H54 (cell line): ENCODE measurements at places on chromosomes 4 and X.
A peak's percentile ranks its signal among the peaks of the same experiment; 100 is the strongest.

DNA sequence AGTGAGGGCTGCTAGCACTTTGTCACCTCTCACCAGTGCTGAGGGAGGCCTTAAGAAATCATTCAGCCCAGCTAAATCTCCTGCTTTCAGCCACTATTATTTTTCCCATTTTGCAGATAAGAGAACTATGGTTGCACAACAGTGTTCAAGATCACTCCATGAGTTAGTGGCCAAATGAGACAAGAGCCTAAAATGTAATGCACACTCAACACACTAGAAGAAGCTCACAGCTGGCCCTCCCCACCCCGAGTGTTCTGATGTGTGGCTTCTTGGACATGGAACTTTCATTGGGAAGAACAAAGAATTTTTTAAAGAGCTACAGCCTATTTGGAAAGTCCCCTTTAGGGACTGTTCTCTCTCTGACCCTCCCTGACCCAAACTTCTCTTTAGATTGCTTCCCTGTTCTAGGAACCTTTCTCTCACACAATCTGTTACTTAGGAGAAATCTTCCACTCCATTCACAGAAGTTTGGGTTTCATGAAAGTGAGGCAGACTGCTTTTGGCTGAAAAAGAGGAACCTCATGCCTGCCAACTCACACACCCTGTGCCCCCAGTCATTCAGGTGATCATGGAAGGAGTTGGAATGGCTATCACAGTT lies 44.0 kb upstream of the CT47C1 start:
- DNase-seq: no peak

DNA sequence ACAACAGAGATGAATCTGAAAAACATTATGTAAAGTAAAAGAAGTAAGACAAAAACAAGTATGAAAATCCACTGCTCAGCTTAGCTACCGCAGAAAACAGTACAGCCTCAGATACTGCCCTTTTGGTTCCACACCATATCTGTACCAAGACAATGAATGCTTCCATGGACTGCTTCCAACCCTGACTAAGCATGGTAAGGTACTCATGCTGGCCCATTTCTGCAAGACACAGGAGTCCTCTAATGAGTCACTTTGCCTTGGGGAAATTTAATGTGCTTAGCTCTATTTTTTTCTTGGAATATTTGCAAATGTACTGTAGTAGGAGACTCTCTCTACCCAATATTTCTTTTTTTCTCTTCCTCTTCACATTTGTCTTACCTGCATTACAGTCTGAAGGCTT lies 931.7 kb upstream of the HS3ST1 start:
- no peak for DNase-seq

DNA sequence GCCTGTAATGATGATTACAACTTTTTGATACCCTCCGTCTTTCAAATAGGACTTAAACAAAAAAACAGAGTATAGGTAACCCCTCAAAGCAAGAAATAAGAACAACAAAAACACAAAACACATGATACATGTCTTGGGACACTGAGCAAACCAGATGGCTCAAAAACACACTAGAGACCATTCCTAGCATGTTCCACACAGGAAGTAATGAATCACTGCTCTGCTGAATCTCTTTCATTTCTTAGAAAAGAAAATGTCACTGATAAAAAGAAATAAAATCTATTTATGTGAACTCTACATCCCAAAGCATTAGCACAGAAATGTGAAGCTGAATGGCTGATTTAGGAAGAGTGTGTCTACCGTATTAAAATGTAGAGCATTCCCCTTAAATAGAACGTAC lies 134.5 kb upstream of the IL15 start:
- no peak for DNase-seq

GRCh38 chr4:82780752-82781231 lies 17.8 kb downstream of the SCD5 start:
- no peak for DNase-seq

DNA sequence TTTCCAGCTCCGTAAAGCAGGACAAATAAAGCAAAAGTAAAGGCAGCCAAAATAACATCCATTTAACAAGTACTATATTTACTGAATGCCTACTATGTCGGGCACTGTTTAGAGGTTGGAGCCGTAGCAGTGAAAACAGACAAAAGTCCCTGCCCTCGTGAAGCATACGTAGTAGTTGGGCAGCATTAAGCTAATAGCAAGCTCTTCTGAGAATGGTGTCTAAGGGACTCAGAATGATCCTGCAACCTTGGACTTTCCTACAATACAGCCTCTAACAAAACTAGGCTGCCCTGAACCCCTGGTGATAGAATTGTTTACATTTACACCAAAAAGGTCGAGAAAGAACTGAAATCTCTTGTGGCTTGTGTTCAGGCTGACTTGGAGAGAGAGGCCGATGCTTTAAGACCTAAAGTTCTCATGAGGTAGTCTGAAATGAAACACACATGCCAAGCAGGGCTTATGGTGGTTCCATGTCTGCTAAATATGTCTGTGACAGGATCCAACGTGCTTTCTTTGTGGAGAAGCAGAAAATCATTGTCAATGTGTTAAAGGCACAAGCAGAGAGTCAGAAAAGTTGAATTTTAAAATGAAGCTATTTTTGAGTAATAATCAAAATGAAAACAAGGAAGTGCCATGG lies 898 bp upstream of the PDGFC start:
- DNase-seq: no peak

DNA sequence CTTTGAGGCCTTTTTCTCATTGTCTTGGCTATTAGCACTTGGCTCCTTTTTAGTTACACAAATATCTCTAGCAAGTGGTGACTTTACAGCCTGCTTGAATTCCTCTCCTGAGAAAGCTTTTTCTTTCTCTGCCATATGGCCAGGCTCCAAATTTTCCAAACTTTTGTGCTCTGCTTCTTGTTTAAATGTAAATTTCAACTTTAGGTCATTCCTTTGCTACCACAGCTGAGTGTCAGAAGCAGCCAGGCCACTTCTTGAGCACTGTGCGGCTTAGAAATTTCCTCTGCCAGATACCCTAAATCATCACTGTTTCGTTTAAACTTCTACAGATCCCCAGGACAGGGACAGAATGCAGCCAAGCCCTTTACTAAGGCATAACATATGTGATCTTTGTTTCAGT lies 222.4 kb downstream of the FBXO8 start:
- no peak for DNase-seq

- no peak for DNase-seq
These were observed 1833.2 kb upstream of the PCDH7 start for GRCh38 chr4:28886934-28887333.

DNA sequence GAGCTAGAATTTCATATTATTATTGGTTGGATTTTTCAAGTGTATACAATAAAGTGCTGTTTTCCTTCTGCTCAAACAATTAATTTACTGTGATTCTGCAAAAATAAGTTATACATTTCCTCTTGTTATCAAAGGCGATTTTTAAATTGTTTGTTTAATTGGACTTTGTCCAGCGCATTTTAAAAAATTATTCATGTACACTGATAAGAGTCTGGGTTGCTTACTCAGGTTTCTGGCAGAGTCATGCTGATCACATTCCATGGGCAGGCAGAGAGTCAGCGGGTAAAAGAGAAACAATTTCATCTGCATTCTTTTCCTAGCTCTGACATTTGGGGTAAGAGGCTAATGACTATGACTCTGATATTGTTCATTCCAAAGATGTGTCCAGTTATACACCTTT lies 8.9 kb downstream of the FAT4 start:
- no peak for DNase-seq

GRCh38 chr4:17400686-17401085 lies 111.2 kb downstream of the QDPR start:
- no peak for DNase-seq

GRCh38 chrX:10433296-10433965 lies 187.0 kb downstream of the MID1 start:
- no peak for DNase-seq

GRCh38 chrX:141945426-141945825 lies 41.7 kb downstream of the MAGEC1 start:
- DNase-seq: no peak

DNA sequence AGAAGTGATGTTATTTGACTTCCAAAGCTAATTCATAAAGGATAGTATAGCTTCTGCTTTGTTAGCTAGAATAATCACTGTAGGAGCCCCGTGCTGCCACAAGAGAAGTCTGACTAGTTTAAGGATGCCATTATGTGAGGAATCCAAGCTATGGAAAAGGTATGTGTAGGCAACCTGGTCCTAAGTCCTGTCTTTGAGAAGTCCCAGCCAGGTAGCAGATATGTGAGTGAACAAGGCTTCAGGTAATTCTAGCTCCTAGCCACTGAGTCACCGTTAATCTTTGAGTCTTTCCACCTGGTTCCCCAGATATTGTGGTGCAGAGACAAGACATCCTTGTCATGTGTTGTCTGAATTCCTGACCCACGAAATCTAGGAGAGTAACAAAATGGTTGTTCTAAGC lies 55.5 kb downstream of the BMP3 start:
- no peak for DNase-seq

DNA sequence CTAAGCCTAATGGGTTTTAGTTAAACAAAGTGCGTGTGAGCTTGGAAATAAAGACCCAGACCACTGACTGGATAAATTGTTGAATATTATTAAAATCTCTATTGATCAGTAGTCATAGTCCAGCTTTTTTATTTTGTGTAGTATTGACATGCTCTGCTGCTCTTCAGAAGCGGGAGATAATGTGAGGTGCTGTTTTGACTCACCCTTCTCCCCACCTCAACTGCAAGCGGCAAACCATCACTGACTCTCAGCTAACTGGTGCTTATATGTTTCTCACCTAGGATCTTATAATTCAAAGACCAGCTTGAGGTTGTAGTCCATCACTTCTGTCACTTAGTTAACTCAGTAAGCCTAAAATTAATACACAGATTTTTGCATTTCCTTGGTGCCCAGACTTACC lies 72.2 kb downstream of the COMMD8 start:
- DNase-seq: no peak

DNA sequence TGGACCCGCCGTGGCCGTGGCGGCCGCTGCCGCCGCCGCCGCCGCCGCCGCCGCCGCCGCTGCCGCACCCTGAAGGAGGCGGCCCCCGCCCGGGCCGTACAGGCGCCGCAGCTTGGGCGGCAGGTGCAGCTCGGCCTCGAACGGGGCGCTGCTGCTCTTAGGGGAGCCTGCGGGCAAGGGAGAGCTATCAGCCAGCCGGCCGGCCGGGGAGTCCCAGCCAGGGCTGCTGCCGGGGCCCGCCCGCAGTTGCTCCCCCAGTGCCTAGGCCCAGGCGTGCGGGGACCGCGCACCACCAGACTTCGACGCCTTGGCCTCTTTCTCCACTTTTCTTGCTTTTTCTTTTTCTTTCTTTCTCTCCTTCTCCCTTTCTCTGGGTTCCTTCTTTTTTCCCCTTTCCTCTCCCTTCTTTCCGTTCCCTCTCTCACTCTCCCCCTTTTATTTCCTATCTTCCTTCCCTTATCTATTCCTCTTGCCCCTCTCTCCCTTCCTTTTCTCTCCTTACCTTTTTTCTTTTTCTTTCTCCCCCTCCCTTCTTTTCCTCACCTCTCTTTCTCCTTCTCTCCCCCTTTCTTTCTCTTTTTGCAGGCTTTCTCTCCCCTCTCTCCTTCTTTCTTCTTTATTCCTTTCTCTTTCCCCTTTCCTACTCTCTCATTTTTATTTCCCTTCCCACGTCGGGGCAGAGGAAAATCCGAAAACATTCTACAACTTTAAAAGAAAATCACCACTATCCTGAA lies 2.0 kb downstream of the ARX start:
- DNase-seq: no peak

- DNase-seq: no peak
These were observed 591.4 kb upstream of the PCDH10 start for GRCh38 chr4:132557660-132558059.

- DNase-seq: peak; percentile 9
These were observed 42.9 kb upstream of the INTS6L start for GRCh38 chrX:135477576-135477975.

GRCh38 chr4:156242390-156242789 lies 288.7 kb upstream of the CTSO start:
- no peak for DNase-seq

DNA sequence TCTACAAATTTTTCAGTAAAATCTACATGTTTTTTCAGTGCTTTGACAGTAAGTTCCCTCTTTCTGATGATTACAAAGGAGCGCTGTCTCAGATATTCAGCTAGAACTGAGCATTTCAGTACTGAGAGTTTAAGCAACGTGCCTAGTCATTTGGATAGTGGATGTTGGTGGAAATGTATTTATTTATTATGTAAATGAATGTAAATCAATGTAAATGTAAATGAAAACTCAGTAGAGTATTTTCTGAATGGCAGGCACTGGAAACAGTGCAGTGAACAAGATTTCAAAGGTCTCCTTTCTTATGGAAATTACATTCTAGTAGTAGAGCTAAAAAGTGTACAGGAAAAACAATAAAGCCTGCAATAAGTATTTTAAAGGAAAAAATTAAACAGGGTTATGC lies 370.2 kb upstream of the SPANXN4 start:
- DNase-seq: no peak

- no peak for DNase-seq
These were observed 46.4 kb upstream of the SPRY1 start for GRCh38 chr4:123350191-123350544.

DNA sequence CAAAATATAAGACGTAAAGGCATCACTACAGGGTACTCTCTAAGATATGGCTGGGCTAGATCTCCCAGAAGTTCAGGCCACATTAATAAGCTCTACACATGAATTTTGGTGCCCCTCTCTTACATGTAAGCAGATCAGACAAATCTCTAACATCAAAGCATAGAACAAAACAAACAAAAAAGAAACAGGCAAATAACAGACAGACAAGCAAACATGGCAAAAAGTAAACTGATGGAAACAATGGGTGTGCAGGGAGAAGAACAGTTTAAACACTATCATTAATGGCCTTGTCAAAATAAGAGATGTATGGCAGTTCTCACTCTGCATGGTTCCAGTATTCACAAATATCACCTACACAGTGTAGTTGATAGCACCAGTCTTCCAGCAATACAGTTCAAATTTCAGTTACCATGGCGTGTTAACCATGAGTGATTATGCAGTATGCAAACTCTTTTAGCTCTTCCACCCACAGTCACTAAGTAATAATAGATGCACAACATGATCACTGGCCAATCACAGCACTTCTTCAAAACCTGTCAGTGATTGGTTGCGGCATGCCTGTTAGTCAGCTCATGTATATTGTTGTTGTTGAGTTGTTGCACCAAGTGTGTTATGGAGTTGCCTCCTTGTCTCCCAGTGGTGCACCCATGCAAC lies 110.7 kb upstream of the TLR3 start:
- DNase-seq: no peak

GRCh38 chrX:71532078-71532752 lies 689 bp upstream of the OGT start:
- no peak for DNase-seq

DNA sequence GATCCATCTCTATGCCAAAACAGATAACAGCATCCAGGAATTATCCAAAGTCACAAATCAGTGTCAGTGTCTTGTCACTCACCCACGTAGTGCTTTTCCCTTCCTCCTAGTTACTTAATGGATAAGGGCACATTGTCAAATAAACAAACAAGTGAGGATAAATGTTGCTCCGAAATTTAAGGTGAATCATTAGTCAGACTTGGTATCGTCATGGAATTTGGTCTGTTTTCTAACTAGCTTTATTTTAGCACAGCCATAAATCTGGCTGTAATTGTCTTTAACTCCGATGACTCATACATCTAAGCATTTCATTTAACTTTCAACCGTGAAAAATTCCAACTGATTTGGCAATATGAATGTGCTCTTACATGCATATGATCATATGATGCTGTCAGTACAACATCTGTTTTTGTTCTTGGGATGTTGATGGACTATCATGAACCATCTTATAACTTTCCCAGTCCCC lies 83.3 kb downstream of the SNCA start:
- no peak for DNase-seq

GRCh38 chr4:128831531-128832242 lies 22.2 kb downstream of the JADE1 start:
- no peak for DNase-seq

GRCh38 chrX:39773150-39773549 lies 324.6 kb downstream of the BCOR start:
- no peak for DNase-seq
